ENCODE measurements at places on chromosomes 13 and 19.

GRCh38 chr13:33758113-33758512 is 59.8 kb upstream of the RFC3 start:
- DNase-seq, result no peak

GRCh38 chr13:79581870-79582315 is 100.9 kb downstream of the NDFIP2 start:
- DNase-seq, result no peak

GRCh38 chr19:14699641-14700040 is 9.8 kb downstream of the ZNF333 start:
- no peak for DNase-seq

GRCh38 chr13:42173789-42174343 is 98.1 kb upstream of the AKAP11 start:
- DNase-seq, result no peak

DNA sequence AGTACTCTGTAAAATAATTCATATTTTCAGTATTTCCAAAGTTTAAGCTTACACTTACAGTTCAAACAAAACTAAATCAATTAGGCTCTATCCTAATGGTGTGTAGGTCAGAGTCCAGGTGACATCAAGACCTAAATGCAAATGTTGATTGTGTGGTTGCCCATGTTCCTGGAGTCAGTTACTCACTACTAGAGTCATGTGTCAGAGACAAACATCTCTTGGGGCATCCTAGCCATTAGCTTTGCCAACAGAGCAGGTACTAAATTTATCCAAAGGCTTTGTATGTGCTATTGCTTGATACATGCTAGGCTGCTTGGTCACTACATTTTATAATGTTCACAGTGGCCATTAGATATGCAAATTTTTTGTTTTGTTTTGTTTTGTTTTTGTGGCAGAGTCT is 11.7 kb downstream of the SPRY2 start:
- DNase-seq, result no peak

- no peak for DNase-seq
Measured at GRCh38 chr13:47303626-47304025, 406.8 kb upstream of the HTR2A start.

- peak; percentile 58 for DNase-seq
Measured at GRCh38 chr13:28750187-28751045, 31.6 kb upstream of the SLC46A3 start.
